ENCODE measurements at places on chromosomes 1 and 21.

DNA sequence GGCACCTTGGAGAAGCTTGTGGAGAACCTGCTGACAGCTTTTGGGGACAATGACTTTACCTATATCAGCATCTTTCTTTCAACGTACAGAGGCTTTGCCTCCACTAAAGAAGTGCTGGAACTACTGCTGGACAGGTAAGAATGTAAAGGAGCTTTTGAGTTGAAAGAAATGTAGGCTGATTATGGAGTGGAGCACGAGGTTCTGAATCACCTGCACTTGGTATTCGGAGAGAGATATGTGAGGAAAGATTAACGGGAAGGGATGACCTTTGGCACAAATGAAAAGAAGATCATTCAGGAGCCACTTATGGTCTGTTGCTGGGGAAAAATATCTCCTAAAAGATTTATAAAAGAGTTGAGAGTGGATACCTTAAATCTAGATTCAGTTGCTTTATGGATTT is 42.7 kb downstream of the RGL1 start:
- no peak for DNase-seq

DNA sequence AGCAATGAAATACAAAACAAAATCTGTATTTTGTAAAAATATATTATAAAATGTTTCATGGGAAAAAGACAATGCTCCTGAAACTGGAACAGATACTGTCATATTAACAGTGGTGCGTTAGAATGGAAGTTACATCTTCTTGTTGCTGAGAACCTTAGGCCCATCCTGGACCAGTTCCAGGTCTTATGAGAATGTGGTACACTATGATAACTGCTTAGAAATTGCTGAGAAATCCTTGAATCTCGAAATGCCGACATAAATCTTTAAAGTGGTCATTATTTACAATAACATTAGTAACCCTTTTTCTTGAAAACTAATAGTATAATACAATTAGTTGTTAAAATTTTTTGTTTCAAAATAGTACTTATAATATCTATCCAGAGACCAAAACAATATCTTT is 747.9 kb upstream of the NCAM2 start:
- no peak for DNase-seq

- peak; percentile 73 for DNase-seq
Observed at GRCh38 chr1:34742667-34743270, 12.1 kb upstream of the GJB5 start.

- no peak for DNase-seq
Observed at GRCh38 chr1:1540090-1540817, at the start of gene TMEM240. Gene TMEM240 (minus strand): TSS chr1:1540624. CDS start chr1:1540346, 278 bp downstream.

DNA sequence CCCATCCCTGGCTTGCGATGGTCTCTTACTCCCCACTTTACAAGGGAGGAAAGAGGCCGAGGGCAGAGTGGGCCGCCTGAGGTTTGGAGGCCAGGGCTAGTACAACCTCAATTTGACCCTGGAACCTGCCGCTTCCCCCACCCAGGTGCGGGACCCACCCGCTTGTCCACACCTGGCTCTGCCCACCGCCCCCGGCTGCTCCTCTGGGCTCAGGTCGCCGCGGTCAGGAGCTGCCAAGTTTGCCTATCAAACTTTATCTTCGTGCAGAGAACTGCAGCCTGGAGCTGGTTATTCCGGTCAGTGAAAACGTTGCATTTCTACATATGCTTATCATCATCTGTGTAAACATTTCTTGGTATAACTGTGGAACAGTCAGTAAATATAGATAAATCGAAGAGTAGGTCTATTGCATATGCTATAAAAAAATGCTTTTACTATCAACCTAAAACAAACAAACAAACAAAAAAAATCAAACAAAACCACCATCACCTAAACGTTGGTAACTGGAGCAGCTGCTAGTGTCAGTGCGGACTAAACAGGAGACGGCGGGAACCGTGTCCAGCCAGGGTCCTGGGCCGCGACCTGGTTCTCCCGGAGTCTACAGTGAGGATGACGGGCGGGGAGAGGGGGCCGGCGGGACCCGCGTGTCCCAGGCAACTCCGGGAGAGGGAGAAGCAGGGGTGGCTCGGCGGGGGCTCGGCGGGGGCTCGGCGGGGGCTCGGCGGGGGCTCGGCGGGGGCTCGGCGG is 906 bp upstream of the ADARB1 start:
- DNase-seq = no peak

- no peak for DNase-seq
Observed at GRCh38 chr1:50615036-50615750, 191.9 kb upstream of the DMRTA2 start.

GRCh38 chr1:36825226-36825625 is 209.1 kb downstream of the GRIK3 start:
- DNase-seq = no peak

- DNase-seq = no peak
Observed at GRCh38 chr1:37717631-37718030, 25.3 kb downstream of the CDCA8 start.

- DNase-seq = no peak
Observed at GRCh38 chr1:196059210-196059609, 549.0 kb downstream of the KCNT2 start.

DNA sequence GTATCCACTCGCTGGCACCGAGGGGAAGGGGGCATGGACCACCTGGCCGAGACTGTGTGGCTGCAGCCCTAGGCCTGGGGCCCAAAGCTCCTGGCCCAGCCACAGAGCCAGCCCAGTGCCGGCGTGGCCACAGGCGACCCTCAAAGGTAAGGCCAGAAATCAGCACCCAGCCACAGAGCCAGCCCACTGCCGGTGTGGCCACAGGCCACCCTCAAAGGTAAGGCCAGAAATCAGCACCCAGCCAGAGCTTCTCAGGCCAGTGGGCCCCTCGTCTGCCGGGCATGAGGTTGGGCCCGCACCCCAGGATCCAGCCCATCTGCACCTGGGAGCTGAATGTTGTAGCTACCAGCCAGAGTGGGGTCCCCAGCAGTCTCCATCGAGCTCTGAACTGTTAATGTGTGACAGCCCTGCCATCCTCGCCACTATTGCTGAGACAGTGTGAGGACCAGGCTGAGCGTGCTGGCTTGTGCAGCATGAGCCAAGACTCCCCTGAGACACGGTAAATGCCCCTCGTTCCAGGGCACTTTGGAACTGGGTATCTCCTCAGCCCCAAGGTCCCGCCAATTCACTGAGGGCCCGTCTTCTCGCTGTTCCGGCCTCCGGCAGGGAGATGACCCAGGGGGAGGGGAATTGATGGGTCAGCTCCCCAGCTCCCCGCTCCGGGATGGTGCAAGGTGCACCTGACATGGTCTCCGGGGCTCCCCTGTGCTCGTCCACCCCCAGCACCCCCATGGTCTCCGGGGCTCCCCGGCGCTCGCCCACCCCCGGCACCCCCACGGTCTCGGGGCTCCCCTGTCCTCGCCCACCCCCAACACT is 4.7 kb upstream of the FTCD start:
- DNase-seq = no peak

- no peak for DNase-seq
Observed at GRCh38 chr1:32239790-32240139, 7.3 kb upstream of the FAM167B start.

DNA sequence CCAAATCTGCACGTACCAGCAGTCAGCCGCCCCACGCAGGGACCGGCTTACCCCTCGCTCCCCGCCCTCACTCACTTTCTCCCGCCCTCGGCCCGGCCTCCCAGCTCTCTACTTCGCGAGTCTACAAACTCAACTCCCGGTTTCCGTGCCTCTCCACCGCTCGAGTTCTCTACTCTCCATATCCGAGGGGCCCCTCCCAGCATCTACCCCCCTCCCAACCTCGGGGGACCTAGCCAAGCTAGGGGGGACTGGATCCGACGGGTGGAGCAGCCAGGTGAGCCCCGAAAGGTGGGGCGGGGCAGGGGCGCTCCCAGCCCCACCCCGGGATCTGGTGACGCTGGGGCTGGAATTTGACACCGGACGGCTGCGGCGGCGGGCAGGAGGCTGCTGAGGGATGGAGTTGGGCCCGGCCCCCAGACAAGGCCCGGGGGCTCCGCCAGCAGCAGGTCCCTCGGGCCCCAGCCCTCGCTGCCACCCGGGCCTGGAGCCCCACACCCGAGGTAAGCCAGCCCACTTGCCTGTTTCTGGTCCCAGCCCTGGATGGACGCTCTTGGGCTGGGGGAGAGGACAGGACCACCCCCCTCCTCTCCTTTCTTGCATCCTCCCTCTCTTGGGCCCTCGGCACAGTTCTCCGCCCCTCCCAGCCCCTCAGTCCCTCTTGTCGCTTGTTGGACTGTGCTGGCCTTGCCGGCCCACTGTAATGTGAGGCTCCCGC is at the start of gene ARTN:
TSS of gene ARTN (plus strand) at position 416 of the 715 bp plus-strand sequence. CDS start 1,856 bp downstream, outside the sequence.
- no peak for DNase-seq

GRCh38 chr1:76746206-76746605 is 121.1 kb upstream of the ST6GALNAC5 start:
- no peak for DNase-seq

- DNase-seq = peak; percentile 85
Observed at GRCh38 chr1:202184750-202185460, 8.7 kb upstream of the LGR6 start.

DNA sequence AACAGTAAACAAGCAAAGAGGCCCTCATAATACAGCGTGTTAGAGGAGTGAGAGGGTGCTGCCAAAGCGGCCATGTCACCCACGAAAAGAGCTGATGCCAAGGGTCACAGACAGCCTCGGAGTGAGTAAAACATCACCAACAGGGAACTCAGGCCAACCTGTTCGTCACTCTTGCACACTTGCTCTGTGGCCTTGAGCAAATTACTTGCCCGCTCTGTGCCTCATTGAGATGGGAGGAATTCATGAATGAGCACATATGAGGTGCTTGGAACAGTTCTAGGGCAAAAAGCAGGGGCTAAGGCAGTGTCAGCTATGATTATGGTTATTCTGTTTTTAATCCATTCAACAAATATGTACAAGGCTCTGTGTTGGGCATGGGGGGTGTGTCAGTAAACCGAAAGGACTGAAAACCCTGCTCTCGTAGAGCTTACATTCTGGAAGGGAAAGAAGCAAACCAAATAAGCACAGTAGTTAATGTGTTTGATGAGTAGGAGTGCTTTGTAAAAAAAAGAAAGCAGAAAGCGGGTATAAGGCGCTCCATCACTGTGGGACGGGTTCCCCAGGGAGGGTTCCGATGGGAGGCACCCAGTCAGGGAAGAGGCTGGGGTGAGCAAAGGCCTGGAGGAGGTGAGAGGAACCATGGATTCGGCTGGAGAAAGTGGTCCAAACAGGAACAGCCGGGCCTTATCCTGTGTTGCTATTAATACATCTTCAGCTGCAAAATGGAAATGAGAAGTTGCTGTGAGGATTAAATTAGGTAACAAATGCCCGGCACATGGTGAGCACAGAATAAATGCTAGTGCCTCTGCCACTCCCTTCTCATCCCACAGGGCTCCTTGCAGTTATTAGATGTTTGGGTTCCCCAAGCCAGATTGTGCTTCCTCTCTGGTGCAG is 39.5 kb upstream of the RD3 start:
- peak; percentile 46 for DNase-seq

GRCh38 chr1:228336308-228337030 is 70.2 kb downstream of the TRIM11 start:
- no peak for DNase-seq

DNA sequence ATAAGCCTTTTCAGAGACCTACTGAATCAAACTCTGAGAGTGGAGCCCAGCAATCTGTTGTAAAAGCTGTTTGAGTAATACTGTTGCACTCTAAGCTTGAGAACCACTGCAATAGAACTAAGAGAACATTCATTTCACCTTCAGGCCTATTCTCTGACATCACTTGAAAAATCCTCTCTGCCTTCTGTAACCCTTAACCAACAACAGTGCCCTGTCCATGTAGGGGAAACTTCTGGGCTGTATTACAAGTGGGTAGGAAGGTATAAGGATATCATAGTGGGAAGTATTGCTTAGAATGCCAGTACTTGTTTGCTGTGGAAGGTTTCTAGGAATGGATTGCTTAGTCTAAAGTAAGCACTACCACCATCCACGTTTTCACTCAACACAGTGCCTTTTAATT is 42.9 kb downstream of the SH3GLB1 start:
- DNase-seq = no peak

DNA sequence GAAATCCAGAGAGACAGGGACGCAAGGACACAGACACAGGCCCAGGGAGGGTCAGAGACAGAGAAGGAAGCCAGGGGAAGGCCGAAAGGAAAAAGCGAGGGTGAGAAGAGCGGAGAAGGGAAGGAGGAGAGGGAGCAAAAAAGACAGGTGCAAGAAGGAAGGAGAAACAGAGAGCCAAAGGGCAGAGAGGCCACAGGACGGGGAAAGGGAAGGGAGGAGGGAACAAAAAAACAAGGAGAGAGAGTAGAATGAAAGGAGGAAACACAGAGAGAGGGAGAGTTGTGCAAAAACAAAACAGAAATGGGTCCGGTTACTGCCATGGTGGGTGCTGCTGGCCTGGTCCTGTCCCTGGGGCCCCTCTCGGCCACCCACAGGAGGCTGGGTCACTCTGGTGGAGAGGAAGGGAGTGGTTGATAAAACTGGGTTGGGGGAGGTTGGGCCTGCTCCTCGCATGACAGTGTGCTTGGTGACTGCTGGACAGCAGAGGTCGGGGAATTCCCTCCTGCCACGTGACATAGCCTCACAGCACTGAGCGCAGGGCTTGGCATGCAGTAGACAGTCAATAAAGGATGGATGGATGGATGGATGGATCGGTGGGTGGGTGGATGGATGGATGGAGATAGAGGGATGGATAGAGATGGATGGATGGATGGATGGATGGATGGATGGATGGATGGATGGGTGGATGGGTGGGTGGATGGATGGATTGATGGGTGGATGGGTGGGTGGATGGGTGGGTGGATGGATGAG is 64.8 kb downstream of the RAP1GAP start:
- no peak for DNase-seq

GRCh38 chr1:225707824-225708223 is 54.9 kb upstream of the ENAH start:
- no peak for DNase-seq

DNA sequence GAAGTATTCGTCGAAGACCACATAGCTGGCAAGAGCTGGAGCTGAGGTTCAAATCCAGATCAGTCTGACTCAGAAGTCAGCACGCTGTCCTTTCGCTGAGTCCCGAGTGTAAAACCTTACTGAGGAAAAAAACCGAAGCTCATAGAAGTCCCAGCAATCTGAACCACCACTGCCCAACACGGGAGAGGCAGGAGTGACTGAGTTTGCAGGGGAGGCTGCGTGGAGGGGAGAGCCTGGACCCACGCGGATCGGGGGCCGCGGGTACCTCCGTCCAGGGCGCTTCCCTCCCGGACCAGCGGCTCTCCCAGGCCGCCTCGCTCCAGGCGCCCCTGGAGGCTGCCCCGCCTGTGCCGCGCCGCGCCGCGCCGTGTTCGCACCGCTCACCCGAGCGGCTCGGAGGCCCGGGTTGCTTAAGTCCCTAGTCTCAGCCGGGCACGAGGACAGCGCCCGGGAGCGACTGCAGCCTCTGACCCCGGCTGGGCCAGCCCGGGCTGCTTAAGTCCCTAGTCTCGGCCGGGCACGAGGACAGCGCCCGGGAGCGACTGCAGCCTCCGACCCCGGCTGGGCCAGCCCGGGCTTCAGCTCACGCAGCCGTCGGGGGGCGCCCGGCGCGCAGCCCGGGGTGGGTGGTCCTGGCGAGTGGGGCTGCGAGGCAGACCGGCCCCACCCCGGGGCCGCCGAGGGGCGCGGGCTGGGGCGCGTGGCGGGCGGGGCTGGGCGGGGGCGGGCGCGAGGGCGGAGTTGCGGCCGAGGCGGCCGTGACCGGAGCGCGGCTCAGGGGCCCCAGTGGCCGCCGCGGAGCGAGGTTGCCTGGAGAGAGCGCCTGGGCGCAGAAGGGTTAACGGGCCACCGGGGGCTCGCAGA is at the start of gene ADAMTSL4:
TSS of gene ADAMTSL4 (plus strand) at position 777 of the 864 bp plus-strand sequence. CDS start 2,881 bp downstream, outside the sequence.
- peak; percentile 84 for DNase-seq

- DNase-seq = no peak
Observed at GRCh38 chr21:44762221-44763049, 39.2 kb downstream of the UBE2G2 start.

All from inflammatory macrophage (primary cell).